Stimulated activated CD8-positive, alpha-beta memory T cell treated with anti-CD3 and anti-CD28 coated beads, Interleukin-7, amount 100 ng/mL, for 1 hour (primary cell): ENCODE measurements at places on chromosomes 6 and 20.

DNA sequence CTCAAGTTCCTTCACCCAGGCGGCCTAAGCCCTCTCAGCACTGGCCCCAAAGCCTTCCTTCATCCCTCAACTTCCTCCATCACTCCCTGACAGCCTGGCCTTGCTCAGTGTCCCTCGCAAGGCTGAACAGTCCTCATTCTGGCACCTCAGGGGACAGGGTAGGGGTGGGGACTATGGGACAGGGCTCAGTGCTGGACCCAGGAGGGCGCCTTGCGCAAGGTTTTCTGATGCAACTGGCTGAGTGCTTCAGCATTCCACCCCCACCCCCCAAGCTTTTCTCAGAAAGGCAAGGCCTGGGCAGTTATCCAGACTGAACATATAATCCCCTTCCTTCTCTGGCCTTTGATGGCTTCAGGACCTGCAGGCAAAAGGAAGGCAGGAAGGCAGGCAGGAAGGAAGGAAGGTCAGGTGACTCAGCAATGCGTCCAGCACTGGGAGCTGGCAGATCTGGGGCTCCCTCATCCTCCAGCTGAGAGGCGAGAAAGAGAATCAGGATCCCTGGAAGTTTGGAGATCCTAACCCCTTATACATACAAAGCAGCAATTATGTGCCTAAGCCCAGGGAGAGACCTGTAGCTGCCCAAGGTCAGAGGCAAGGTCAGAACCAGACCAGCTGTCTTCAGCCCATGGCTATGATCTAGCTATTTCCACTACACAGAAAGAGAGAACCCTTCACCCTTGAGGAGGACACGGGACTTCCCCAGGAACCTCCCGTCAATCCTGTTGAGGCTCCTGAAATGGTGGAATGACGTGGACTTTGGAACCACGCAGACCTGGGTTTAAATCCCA lies 8.6 kb upstream of the TRIB3 start:
- DNase-seq = no peak

GRCh38 chr6:9412951-9413559 lies 977.7 kb upstream of the SLC35B3 start:
- no peak for DNase-seq

GRCh38 chr20:20552076-20552475 lies 160.4 kb downstream of the RALGAPA2 start:
- no peak for DNase-seq

DNA sequence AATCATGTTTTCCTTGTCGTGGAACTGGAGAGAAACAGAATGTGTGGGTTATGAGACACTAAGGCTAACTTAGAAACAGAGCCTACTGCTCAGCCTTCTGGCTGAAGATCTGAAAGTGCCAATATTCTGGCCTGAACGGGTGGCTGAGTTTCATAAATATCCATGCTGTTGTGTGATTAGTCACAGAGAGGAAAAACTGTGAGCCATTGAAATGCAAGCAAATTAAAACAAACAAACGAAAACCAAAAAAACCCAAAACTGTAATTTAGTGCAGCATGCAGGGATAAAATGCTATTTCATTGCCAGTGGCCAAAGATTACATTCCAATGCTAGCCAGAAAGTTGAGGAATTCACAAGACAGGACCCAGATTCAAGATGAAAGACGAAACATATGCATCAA lies 315.1 kb downstream of the UBE3D start:
- no peak for DNase-seq

GRCh38 chr20:55266361-55266760 lies 739.0 kb downstream of the CBLN4 start:
- no peak for DNase-seq

DNA sequence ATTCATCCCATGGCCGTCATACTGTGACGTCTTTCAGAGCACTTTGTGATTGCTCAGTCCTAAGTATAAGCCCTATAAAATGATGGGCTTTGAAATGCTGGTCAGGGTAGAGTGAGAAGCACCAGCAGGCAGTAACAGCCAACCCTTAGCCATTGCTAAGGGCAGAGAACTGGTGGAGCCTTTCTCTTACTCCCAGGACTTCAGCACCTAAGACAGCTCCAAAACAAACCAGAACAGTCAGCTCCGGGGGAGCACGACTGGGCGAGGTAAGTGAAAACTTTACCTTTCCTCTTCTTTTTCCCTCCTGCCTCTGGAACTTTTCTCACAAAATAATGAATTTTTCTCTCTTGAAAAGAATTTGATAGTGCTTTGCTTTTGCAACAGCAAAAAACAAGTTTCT lies at the start of gene VIP:
Gene VIP, plus strand, starts transcription at position 104 of the 400 bp plus-strand sequence. CDS start 1,381 bp downstream, outside the sequence.
- no peak for DNase-seq

DNA sequence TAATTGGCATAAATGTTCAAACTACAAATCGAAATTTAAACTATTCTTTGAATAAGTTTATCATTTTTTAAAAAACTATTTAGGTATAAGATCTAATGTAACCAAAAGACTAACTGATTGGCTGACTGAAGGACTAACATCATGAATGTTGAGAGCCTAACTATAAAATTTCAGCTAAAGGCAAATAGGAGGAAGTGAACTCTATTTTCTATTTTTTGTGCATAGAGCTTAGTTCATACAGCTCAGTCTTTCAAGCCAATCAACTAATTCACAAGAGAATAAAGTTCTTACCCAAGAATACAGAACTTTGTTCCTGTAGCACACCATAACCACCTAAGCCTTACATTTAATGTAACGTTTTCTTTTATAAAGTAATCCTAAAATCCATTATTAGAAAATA lies 46.3 kb upstream of the STXBP5 start:
- DNase-seq = no peak

DNA sequence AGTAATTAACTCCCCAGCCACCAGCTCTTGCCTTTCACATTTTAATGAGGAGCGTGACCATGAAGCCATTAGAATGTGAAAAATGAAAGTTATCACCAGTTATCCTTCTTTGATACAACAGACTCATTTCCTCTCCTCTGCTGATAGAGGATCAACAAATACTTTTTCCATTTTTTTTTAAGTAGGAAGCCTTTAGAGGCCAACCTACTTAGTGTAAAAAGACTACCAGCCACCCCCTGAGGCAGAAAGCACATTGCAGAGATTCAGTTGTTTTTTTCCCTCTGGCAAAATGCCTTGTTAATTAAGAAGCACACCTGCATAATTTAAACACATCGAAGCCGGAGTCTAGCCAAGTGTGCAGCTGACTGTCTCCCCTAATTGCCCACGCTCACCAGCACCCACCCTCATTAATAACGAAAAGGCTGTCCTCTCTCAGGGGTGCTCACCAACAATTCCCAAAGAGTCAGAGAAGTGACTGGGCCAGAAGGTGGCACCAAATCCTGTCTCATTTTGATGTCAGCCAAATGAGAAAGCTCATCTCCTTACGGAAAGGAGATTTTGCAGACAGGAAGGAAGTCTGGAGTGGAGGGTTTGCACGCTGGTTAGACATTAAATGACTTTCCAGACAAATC lies 60.9 kb upstream of the MC3R start:
- DNase-seq = no peak

DNA sequence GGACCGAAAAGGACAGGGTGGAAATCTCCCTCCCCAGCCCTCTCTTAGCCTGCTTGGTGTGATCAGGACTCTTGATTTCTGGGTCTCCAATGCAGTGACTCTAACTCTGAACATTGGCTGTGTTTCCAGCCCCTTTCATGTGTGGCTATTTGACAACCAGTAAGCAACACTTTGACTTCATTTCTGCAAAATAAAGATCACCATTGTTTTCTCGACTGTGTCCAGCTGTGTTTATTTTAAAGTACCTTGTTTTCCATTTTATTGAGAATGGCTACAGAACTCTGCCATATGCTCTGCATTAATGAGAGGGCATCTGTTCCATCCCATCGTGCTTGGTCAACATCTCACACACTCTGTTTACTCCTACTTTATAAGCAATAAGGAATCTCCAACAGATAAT lies 60.9 kb upstream of the TAGAP start:
- no peak for DNase-seq

DNA sequence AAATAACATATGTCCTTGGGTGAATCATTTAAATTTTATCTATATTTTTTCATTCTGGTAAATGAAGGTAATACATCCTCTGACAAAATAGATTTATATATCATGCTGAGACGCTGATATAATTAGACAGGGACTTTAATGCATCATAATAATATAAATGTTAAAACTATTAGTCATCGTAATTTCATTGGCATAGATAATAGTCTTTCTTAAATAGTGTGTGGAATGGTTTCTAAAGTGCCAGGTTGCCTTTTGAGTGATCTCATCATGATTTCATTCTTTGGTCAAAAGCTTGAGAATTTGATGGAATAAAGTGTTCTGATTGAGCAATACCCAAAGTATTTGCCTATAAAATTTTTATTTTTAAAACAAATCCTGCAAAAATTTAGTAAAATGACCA lies 43.2 kb upstream of the BMP5 start:
- no peak for DNase-seq

DNA sequence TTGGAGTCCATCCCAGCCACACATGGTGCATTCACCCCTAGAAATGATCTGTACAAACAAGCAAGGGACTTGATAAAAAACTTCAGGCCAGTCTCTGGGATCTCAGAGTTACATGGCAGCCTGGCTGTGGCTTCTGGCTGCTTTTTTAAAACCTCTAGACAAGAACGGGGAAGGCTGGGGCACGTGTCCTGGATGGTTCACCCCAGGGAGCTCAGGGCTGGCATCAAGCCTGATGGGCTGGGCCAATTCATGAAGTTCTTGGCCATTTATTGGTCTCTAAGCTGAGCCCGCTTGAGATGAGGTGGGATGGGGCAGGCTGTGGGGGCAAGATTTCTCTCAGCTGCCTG lies 10.4 kb upstream of the ZFAND3 start:
- no peak for DNase-seq

- peak; percentile 19 for DNase-seq
These were observed at the start of gene VWA7 for GRCh38 chr6:31776989-31777666. TSS of gene VWA7 (minus strand) at chr6:31777328. CDS start at chr6:31776779, 549 bp downstream.

DNA sequence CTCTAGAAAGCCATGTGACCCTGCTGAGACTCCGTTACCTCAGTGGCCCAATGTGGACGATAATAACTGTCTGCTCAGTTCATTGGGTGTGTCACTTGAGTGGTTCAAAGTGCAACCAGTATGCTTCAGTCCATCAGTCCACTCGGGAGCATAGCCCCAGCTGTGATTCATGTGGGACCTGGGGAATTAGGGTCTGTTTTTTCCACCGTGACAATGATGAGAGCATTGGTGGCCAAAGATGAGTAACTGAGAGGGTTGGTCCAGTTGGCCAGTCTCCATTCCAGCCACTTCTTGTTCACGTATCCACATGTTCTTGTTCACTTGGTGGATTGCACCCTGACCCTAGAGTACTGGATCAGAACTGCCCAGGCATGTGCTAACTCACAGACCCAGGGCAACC lies 403.6 kb downstream of the CD83 start:
- DNase-seq = no peak

- DNase-seq = no peak
These were observed 31.0 kb upstream of the PCMTD2 start for GRCh38 chr20:64224351-64225170.

- DNase-seq = no peak
These were observed 970.9 kb downstream of the TBC1D32 start for GRCh38 chr6:120363429-120363828.

GRCh38 chr6:16419636-16420336 lies 181.4 kb downstream of the GMPR start:
- no peak for DNase-seq

- no peak for DNase-seq
These were observed 1.8 kb downstream of the GRIK2 start for GRCh38 chr6:101395345-101395744.

- DNase-seq = no peak
These were observed 77.7 kb upstream of the SLC22A23 start for GRCh38 chr6:3534599-3534998.

- DNase-seq = no peak
These were observed 90.6 kb downstream of the DNAH8 start for GRCh38 chr6:38805692-38806091.

DNA sequence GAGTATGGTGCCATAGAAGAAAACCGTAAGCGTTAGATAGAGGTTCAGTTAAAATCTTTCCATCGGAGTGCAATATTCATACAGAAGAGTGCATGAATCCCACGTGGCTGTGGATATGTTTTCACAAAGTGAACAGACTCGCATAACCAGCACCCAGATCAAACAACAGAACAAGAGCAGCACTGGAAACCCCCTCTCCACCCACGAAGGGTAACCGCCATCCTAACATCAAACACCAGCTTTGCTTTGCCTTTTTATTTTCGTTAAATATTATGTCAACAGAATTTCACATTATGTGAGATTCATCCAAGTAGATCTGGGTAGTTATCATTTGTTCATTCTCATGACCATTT lies 4.7 kb downstream of the GTSF1L start:
- no peak for DNase-seq

DNA sequence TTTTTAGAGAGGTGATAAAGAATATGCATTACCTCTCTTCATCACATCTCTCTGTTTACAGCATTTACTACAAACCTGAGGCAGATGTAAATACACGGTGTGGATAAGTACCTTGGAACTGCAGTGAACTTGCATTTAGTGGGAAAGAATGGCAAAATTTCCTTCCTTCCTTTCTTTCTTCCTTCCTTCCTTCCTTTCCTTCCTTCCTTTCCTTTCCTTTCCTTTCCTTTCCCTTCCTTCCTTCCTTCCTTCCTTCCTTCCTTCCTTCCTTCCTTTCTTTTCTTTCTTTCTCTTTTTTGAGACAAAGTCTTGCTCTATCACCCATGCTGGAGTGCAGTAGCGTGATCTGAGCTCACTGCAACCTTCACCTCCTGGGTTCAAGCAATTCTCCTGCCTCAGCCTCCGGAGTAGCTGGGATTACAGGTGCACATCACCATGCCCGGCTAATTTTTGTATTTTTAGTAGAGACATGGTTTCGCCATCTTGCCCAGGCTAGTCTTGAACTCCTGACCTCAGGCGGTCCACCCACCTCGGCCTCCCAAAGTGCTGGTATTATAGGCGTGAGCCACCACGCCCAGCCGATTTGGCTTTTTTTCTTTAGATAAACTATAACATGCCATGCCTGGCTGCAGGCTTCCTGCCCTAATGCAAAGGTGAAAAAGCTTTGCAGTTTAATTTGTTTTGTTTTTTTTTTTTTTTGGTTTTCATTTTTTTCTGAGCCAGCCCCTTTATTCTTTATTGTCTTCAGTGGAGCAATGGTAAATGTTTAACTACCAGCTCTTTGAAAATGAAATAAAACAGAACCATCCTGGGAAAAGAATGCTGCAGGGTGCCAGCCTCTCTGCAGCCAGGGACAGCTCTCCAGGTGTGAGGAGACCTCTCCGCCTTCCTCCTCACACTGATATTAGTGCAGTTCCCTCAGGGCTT lies 64.2 kb upstream of the NEDD9 start:
- DNase-seq = no peak

DNA sequence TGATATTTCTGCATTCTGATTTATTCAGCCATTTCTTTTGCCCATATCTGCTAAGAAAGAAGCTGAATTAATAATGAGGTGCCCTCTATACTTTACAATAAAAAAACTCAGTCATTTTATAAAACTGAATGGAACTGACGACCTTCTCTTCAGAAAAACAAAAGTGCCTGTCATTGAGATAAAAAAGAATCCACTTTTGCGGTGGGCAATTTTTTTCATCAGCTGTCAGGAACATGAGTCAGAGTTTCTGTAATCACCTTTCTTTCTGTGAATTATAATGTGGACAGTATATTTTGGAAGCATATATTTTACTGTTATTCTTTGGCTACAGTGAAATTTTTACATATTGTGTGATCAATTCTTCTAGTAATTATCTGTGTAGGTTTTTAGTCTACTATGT lies 33.4 kb downstream of the IL20RA start:
- no peak for DNase-seq

- no peak for DNase-seq
These were observed 45.2 kb downstream of the PSMG4 start for GRCh38 chr6:3303795-3304411.
